ENCODE measurements at places on chromosomes 7 and 10.

- no peak for DNase-seq
These were observed 32.2 kb upstream of the ITGB8 start for GRCh38 chr7:20298486-20298901.

- DNase-seq = peak; percentile 39
These were observed 18.1 kb upstream of the OIT3 start for GRCh38 chr10:72875250-72876055.

DNA sequence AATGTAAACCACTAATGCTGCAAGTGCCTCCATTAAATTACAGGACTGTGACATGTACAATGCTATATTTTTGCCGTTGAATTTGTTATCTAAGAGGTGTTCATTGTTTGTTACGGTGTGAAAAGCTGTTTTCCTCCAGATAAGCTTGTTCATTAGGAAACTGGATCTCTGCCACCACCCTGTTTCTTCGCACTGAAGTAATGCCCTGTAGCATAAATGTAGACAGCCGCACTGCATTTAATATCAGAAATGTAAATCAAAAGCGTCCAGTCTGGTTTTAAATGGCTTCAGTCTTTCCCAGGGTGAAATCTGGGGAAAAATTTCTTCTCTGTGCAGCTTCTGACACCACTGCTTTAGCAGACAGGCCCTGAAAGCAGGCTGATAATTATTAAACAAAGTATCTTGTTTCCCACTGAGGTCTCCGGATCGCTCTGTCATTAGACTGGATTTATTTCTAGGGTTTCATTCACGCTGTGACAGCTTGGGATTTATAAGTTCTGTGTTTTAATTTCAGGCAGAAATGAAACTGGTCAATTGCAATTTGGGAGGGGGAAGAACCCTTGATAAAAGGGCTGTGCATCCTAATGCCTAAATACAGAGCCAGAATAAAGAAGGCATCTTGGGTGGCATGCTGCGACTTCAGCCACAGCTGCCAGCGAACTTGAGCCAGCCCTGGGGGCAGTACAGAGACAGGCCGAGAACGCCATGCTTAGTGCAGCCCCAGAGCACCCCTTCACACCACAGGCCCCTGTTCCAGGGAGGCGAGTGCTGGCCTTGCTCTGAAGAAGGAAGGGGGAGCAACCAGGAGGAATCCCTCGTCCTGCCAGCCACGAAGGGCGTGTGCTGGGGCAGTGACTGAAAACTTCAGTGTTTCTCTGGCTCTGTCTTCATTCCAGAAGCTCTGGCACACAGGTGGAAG is 547.7 kb upstream of the GALNT17 start:
- no peak for DNase-seq

GRCh38 chr7:150939466-150939865 is 38.7 kb downstream of the KCNH2 start:
- DNase-seq = no peak

DNA sequence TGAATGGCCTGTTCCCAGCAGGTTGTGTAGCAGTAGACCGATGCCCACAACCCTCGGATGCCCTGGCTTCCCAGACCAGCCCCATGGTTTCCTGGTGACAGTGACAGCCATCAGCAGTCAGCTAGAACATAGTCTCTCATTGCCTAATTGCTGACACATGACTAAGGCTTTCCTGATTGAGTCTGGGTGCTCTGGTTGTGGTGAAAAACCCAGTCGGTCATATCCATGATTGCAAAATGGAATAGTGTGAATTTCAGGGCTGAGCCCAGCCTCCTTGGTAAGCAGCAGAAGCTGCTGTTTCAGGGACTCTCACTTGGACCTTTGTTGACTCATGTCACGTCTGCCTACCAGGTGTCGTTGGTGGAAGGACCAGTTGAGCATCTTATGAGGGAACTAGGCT is 36.6 kb downstream of the POR start:
- no peak for DNase-seq

- no peak for DNase-seq
These were observed 44.5 kb downstream of the NPTX2 start for GRCh38 chr7:98661607-98662006.

- DNase-seq = no peak
These were observed 78.3 kb upstream of the TMEM72 start for GRCh38 chr10:44832595-44833390.

- no peak for DNase-seq
These were observed 51.1 kb downstream of the DPYSL4 start for GRCh38 chr10:132237871-132238270.

- no peak for DNase-seq
These were observed 238.6 kb upstream of the SHH start for GRCh38 chr7:156050636-156051569.

DNA sequence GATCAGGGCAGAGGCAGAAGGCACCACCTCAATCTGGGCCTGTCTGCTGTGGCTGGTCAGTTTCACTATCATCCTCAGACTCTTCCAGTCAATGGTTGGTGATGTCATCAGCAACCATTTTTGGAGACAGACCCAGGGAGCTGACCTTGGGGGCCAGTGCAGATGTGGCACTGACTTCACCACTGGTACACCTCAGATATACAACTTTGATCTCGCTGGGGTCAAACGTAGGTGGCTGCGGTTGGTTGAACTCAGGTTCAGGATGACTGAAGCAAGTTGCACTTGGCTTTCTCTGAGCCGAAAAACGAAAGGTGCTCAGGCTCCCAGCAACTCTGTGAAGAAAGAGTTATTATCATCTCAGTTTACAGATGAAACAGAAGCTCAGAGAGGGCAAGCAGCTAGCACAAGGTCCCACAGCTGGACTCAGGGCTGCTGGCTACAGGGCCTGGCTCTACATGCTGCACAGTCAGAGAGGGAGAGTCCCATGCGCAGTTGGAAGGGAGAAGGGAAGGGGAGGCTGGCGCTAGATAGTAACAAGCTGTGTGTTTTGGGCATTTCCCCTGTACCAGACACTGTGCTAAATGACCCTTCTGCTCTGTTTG is 27.2 kb downstream of the ANKRD16 start:
- DNase-seq = no peak

GRCh38 chr7:71430246-71430645 is 298.3 kb downstream of the GALNT17 start:
- DNase-seq = no peak

DNA sequence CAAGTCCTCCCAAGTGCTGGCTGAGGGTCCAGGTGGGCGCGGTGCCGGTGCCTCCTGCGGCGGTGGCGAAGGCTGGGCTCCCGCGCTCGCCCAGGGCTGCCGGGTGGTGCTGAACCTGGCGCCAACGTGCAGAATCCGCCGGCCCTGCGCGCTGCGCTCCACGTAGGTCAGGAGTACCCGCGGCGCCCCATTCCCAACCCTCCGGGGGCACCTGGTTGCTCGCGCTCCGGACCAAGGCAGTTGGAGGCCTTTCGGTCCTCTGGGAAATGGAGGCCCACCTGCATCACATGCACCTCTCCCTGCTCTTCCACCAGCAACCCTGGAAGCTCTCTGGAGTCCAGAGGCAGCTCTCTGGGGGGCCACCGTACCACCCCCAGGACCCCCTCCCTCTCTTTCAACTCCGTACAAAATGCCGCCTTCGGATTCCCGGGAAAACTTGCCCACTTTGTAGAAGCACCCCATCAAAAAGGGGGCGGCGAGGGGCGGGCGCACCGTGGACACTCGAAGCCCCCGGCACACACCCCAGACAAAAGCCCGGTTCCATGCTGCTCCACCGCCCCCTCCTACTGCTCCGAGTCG is 745 bp downstream of the SLC16A9 start:
- no peak for DNase-seq

DNA sequence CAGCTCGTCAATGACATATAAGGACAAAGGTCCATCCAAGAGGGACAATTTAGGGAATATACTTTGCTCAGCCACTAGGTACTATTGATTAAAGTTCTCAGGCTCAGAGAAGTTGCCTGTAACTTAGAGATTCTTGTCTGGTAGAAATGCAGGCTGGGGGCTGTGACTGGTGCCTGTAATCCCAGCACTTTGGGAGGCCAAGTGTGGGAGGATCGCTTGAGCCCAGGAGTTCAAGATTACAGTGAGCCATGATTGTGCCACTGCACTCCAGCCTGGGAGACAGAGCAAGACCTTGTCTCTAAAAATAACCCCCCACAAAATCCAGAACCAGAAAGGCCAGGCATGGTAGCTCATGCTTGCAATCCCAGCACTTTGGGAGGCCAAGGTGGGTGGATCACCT is 36.2 kb upstream of the ACTR3B start:
- no peak for DNase-seq

GRCh38 chr7:44439926-44440325 is 50.5 kb downstream of the NUDCD3 start:
- DNase-seq = no peak

DNA sequence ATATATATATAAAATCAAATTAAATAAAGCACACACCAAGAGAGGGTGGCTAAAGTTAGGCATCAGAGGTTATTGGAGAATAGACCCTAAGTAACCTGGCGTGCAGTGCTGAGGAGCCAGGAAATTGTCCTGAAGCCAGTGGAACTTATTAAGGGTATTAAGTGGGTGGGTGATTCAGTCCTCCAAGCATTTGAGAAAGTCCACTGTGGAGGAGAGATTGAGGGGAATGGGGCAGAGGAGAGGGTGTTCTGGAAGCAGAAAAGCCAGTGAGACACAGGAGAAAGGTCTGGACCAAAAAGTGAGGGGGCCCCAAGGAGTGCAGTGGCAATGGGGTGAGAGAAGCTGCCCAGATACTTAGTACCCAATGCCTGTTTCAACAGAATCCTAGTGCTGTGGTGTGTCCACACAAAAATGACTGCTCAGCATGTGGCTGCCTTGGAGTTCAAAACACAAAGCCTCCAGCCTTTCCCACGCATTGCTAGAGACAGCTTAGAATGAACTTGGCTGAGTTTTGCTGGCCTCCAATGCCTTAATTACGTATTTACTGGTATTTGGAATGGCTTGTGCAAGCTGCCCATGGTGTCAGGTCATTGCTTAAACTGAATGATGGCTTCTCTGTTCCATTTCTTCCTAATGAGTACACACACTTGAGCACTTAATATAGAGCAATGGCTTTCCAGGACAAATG is 44.9 kb upstream of the CHST15 start:
- DNase-seq = no peak

- DNase-seq = no peak
These were observed 42.6 kb downstream of the MAP3K8 start for GRCh38 chr10:30476511-30477155.

DNA sequence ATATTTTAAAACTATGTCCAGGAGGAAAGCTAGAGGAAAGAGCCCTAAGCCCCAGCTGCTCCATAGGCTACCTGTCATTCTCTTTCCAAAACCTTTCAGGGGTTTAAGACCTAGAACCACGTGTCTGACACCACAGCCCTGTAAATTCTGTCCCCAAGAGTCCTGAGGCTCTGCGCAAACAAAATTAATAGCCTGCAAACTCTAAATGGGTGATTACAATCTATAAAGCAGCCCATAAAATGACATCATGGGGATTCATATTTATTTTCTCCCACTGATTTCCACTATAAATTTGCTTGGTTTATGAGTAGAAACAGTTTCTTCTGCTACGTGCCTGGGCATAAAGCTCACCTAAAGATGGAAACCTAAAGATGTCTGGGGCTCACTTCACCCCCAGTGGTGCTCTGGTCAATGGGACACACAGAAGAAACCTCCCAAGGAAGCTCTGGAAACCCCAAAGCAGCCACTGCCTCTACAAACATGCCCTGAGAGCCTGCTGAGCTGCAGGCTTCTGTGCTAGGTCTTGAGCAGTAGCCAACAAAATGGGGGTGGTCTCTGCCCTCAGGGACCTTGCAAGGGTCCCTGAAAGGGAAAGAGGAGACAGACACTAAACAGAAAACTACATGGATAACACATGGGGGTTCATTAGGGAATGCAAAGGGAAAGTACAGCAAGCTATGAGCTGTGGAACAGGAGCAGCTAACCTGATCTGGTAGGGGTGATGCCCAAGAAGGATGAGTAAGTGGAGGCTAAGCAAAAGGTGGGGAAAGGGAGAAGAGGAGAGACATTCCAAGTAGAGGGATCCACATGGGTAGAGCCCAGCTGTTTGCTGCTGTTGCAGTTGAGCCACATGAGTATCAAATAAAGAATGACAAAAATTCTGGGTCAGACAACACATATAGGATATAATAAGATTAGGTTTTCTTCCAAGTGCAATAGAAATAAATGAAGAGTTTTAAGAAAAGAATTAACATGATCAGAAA is 331.7 kb downstream of the KCNMA1 start:
- no peak for DNase-seq

DNA sequence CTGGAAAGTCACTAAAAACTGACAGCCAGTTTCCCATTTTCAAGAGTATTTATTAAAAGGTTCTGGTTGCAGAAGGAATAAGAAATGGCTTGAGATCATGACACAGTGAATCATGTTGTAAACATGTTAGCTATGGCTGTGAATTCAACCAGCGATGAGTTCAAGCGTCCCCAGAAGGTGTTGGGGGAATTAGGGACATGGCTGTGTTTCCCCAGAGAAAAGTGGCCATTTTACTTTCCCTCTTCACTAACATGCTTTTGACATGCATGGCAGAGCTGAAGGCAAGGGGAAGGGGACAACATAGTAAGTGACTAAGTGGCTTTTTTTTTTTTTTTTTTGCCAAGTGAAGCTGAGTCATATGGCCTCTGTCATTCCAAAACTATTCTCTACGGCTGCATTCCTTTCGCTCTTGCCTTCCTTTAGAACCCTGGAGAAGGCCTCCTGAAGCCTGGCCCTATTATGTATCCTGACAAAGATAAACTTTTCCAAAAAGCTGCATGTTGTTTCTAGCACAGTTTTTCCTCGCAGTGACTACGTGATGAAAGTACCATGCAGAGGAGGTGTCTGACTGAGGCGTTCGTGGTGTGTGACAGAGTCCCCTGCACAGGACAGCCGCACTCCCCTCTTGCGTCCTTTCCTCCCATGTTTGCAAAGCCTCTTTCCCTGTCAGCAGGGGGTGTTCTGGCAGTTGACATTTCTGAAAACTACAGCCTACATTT is 46.9 kb downstream of the EGFR start:
- DNase-seq = no peak

- no peak for DNase-seq
These were observed 3.4 kb downstream of the C10orf53 start for GRCh38 chr10:49682879-49683278.

- no peak for DNase-seq
These were observed 261.5 kb downstream of the CDK14 start for GRCh38 chr7:90857603-90858002.

Data from hematopoietic multipotent progenitor cell treated with erythropoietin and hydrocortisone succinate and interleukin-3 and kit ligand, for 17 days (in vitro differentiated cells).